Fibroblast of upper back skin (primary cell): ENCODE measurements at places on chromosomes 6 and 20.

- DNase-seq = peak; percentile 86
Observed at GRCh38 chr6:27836783-27837624, 75.2 kb downstream of the OR2B2 start.

DNA sequence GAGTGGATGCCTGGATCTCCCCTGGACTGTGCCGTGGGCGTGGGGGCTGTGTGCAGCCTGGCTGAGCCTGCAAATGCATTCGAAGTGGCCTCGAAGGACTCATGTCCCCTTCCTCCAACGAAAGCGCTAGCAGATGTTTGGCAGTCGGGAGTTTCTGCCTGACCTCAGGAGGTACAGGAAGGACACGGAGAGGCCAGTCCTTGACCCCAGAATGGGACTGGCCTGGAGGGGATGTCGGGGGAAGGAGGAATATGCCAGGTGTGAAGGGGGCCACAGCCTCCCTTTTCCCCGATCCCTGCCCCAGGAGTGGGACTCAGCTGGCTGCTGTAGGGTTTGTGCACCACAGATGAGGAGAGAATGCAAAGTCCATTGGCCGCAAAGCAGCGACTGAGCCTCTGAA, 45.6 kb downstream of the APCDD1L start:
- DNase-seq = no peak

DNA sequence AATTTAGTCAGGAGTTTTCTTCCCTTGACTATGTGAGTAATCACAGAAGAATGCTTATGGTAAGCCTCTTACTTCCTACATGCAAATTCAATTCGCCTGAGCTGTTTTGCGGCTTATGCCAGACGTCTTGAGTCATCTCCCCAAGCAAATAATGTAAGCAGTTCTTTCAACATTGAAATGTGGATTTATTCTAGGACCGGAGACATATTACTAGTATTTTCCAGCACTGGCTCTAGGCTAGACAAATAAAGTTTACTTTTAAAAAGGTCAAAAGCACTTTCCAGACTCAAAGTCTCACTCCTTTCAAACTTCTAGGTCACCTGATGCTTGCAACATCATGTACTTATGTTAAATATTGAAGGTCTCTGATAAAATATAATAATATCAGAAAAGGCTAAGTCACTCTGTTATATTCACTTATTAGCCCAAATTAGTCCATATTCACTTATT, 38.1 kb upstream of the NOX3 start:
- peak; percentile 100 for DNase-seq

- DNase-seq = peak; percentile 49
Observed at GRCh38 chr6:122151066-122151465, 248.4 kb upstream of the HSF2 start.

DNA sequence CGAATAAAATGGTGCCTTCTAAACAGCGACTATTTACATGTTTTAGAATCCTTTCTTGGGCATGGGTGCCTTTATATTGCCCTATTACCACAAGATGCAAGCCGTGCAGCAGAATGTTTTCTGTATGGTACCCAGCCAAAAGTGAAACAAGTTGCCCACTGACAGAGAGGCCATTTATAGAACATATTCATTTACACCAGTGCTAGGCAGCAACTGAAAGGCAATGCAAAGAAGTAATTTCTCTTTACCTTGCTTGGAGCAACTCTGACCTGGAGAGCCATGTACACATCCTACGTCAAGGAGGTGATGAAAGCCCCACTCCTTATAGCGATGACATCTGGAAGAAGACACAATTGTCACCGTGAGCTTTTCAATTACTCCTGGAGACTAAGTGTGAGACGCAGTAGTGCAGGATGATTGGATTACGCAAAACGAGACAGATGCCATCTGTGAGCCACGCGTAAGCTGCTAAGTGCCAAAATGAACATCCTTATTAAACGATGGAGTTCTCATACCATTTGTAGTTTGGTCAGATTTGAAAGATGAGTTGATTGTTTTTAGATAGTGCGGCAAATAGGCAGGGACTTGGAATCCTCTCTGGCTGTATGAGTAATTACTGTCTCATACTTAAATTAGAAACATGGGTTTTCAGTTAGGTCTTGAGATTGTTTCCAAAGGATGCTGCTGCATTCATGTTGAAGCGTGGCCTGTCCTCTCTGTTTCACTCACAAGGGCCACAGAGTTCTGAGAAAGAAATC, at the start of gene TMEM244:
Gene TMEM244 (minus strand): TSS at position 408 of the 758 bp plus-strand sequence. CDS start 127 bp downstream, at position 281.
- peak; percentile 83 for DNase-seq

DNA sequence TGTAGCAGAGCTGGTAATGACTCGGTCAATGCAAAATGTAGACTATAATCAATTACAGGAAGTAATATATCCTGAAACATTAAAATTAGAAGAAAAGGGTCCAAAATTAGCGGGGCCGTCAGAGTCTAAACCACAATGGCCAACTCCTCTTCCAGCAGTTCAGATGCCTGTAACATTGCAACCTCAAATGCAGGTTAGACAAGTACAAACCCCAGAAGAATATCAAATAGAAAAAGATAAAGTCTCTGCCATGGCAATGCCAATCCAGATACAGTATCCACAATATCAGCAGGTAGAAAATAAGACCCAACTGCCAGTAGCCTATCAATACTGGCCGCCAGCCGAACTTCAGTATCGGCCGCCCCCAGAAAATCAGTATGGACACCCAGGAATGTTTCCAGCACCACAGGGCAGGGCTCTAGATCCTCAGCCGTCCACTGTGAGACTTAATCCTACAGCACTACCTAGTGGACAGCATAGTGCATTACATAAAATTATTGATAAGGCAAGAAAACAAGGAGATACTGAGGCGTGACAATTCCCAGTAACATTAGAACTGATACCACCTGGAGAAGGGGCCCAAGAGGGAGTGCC, 158.4 kb downstream of the GPX5 start:
- DNase-seq = peak; percentile 56

- no peak for DNase-seq
Observed at GRCh38 chr20:18360635-18361034, 72.3 kb downstream of the ZNF133 start.

- DNase-seq = peak; percentile 42
Observed at GRCh38 chr6:37279366-37280134, 21.6 kb upstream of the TMEM217 start.
